ENCODE measurements at places on chromosomes 2 and 18.

DNA sequence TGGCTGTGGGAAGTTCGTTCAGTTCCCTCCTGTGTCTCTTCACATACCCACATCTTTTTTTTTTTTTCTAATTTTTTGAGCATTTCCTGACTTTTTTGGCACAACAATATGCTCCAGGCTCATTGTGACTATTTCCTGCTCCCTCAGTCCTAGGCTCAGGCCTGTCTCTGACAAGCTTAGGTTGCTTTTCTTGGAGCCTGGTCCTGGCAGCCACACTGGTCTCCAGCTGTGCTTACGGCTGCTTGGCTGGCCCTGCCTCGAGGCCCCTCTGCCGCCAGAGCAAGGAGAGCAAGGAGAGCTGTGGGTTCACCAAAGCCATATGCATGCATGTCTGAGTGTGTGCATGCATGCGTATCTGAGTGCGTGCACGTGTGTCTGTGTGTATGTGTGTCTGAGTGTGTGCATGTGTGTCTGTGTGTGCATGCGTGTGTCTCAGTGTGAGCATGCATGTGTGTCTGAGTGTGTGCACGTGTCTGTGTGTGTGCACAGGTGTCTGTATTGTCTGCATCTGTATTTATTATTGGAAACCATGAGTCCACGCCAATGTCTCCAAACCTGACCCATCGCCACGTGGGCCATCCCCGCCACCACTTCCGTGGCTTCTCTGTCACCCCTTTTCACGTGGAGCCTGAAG lies 766.1 kb upstream of the SALL3 start:
- DNase-seq, result no peak

- no peak for DNase-seq
Measured at GRCh38 chr18:13229001-13229671, 10.6 kb downstream of the LDLRAD4 start.

DNA sequence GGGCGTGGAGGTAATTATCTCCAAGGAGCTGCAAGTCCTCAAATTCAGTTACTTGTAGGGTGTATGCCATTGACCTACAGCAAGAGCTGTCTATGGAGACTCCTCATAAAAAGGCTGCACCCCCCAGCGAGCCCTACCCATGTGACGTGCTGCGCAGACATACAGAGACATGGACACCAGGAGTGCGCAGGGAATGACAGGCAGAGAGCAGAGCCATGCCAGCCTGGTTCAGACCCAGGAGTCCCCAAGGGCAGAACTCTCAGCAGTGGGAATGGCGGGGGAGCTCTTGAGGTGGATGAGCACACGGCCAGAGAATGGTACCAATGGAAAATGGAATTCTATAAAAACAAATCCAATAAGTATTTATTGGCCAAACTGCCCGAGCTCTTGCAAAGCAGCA lies 310.1 kb downstream of the MYCN start:
- DNase-seq, result no peak

DNA sequence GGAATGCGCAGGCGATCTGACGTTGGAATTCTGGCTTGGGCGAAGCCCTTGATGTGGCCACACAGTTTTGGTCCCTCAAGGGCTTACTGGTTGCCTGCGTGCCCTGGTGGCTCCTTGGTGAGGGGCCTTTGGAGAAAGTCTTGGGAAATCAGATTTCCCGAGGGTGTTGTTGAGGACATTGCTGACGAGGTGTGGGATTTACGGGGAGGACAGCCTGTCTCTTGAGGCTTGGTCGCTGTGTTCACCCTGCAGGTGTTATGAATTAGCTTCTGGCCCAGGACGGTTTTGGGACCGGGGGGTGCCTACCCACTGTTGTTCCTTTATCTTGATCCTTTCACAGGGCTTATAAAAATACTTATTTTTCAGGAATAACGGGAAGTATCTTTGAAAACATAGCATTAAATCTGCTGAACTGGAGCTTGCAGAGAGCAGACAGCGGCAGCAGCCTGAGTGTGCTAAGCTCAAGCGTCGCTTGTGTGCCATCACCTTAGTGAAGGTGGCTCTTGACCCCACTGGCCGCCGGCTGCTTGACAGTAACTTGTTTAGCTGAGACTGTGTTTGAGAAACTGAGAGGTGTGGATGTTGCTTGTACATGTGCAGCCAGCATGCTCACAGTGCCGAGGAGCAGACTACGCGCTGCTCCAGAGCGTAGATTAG lies 4.2 kb downstream of the CTDP1 start:
- no peak for DNase-seq

GRCh38 chr2:10517351-10518043 lies 69.4 kb upstream of the ODC1 start:
- no peak for DNase-seq

- DNase-seq, result no peak
Measured at GRCh38 chr2:53366543-53366942, 401.1 kb upstream of the CHAC2 start.

DNA sequence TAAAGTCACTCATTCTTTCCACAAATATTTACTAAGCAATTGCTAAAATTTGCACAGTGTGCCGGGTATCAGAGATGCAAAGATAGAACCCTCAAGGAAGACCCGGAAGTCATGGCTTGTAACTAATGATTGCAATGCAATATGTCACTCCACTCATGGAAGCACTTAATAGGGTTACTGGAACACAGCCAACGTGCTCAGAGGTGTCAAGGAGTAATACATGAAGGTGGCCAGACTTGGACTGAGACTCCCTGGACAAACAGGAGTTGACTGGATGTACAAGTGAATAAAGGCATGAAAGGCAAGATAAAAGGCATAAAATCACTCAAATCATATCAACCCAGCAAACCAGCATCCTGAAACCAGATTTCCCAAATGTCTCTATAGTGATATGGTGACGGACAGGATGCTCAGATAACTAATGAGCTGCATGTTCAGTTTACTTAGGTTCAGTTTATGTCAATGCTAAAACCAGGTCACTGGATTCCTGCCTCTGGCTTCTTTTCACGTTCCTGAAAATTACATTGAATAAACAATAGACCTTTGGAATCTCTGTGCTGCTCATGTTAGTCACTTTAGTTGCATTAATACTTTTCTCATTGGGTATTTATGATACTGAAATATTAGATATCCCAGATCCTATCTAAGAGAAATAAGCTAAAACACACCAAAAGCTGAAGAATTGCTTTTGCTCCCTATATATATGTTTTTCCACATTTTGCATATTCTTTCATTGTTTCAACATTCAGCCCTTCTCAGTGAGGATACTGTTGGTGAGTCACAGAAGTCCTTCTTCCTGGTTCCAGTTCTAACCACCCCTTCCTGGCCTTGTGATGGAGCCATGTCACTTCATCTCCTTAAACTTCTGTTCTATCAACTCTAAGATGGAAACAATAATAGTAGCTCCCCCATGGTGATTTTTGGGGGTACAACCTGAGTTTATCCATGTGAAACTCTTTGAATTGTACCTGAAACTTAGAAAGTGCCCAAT lies 688.9 kb upstream of the ID2 start:
- no peak for DNase-seq

DNA sequence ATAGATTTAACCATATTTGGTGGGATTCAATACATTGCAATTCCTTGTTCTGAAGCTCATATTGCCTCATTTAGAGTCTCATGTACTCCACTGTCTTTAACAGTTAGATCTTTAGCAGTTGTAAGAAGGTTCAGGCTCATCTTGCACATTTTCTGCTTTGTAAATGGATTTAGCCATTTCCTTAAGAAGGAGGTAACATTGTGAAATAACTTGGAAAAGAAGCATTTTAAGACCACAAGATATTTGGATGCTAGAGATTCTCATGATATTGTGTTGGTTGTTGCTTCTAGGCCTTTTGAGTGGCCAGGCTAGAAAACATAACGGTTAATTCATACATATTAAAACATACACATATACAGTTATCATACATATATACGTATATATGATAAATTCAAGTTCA lies 445.8 kb upstream of the NXPH2 start:
- no peak for DNase-seq

DNA sequence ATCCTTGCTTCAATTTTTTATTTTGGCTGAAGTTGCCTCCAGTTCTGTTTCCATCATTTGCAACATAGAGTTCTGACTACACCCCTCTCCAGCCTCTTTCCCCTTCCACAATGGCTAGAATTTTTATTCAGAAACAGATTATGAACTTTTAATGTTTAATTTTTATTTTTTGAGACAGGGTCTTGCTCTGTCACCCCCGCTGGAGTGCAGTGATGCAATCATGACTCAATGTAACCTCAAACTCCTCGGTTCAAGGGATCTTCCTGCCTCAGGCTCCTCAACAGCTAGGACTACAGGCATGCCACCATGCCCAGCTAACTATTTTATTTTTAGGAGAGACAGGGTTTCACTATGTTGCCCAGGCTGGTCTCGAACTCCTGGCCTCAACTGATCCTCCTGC lies 2.8 kb downstream of the NTSR2 start:
- DNase-seq, result no peak

- no peak for DNase-seq
Measured at GRCh38 chr2:238875101-238875470, 27.2 kb downstream of the TWIST2 start.

DNA sequence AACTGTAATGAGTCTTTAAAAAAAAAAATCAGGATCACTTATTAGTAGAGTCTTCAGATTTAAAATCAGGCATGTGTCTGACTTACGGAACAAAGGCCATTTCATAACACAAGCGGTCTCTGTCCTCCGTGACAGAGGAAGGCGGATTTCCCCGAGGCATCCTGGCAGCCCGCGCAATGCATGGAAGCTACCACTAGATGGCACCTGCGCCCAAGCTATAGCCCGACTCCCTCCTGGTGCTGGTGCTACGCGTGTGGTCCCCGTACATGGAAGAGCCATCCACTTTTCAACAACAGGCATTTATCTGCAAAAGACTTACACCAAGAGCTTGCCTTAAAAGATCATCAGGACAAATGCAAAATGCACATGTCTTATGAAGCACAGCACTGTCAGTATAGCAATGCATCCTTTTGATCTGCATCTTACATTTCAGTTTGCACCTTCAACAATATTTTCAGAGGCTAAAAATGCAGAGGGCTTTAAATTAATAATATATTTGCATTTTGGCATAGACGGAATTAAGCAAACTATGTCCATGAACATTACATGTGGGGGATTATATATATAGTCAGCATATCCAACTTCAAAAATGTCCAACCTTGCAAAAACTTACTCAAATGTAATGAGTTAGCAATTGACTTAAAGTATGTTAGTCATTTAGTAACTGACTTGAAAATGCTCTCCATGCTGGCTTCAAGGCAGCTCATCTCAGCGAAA lies 96.0 kb downstream of the ZNF516 start:
- peak; percentile 80 for DNase-seq

GRCh38 chr2:62163106-62163831 lies 32.6 kb upstream of the B3GNT2 start:
- no peak for DNase-seq

DNA sequence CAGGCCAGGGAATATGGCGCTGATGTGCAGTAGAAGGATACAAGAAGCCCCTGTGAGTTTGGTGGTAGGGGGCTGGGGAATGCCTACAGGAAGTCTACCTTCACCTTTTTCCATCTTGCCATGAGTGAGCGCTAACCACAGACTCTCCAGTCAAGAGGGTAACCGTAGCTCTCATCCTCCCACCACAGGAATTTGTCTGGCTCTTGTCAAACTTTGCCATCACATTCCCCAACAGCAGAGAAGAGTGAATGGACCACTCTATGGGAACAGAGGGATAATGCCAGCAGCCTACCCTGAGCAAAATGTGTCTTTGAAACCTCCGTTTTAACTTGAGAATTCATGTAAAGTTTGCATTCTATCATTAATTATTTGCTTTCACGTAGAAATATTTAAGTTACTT lies 168.3 kb downstream of the NRP2 start:
- no peak for DNase-seq

GRCh38 chr18:63240531-63241316 lies 78.8 kb downstream of the BCL2 start:
- no peak for DNase-seq

DNA sequence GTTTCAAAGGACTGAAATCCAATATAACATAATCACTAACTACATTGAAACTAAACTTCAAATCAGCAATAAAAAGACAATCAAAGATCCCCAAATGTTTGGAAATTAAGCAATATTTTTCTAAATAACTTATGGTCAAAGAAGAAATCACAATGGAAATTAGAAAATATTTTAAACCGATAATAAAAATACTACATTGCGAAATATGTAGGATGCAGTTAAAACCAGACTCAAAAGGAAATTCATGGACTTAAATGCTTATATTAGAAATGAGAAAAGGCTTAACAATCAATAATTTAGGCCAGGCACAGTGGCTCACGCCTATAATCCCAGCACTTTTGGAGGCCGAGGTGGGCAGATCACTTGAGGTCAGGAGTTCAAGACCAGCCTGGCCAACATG lies 79.0 kb upstream of the HAAO start:
- no peak for DNase-seq

DNA sequence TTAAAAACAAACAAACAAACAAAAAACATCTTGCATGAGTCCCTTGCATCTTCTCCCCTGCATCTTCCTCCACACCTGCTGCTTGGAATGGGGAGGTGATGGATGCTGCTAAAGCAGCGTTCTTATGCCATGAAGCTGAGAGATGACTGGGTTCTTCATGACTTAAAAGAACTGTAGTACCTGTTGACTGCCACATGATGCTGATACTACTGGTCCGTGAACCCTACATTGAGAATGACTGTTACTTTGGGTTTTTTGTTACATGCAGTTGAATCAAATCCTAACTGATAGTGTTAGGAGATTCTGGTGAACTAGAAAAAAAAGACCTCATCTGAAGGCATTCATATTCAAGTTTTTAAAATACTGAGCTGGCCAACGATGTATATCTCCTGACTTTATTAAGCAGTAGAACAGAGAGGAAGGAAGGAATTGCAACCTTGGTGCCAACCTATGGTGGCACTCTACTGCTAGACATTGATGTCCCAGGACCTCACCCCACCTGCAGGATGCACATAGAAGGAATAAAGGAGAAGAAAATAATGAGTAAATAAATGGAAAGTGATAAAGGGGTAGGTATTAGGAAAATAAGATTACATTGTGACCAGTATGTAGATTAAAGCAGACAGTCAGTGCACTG lies 63.2 kb upstream of the SPAG16 start:
- no peak for DNase-seq

DNA sequence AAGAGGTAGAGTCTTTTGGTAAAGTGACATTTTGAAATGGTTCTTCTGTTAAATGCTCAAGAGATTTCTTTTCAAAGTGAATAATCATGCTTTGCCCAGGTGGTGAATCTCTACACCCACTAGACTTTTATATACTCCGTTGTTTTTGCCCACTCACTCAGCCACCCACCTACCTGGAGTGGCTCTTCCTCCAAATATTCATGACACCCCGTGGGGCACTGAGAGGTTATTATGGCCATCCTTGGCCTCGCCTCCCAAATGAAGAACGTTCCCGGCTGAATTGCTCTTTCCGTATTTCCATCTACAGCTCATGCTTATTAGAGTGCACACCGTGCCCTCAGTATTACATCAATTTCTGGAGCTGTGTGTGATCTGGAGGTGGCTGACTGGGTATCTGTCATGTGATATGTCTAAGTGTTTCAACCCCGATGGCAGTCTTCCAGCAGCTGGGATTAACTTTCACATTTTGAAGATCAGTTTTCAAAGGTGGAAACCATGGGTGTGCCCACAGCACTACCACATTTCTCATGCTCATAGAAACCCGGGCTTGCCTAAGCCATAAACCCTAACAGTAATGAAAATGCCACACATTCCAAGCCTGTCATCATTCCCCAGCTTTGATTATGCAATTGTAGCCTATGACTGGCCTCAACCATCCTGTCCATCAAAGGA lies 406.6 kb upstream of the MMADHC start:
- DNase-seq, result no peak

GRCh38 chr2:182642328-182642727 lies 73.7 kb upstream of the DNAJC10 start:
- peak; percentile 14 for DNase-seq
